ENCODE measurements at places on chromosomes 11 and 22.

- DNase-seq = no peak
Observed at GRCh38 chr11:11973361-11973800, 35.0 kb downstream of the DKK3 start.

- DNase-seq = no peak
Observed at GRCh38 chr11:121508449-121508848, 55.7 kb upstream of the SORL1-AS1 start.

DNA sequence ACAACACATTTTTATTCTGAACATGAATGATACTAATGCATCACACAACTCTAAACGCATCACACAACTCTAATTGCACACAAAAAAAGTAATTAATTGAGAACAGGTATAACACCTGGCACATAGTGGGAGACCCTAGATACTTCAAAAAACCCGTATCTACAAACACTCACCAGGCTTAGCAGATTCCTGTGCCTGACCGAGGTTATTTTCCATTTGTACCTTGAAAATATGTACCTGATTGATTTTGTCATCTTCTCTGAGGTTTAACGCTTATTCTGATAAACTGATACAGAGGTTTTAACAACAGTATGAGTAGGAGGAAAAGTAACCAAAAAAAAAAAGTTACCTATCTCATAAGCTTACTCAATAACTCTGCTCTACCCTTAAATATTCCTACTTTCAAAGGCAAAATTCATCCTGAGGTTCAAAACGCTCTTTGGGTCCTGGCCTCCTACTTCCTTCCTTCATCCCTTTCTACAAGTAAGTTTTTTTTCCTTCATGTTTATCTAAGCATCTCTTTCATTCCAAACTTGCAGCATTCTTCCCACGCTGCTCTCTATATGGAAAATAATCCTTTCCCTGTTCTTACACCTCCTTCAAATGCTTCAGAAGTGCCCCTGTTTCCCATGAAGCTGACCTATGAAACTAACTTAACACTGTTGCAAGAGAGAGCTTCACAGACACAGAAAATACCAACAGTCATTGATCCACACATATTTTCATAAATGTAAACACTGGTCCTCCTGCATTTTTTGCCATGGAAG lies 73.3 kb downstream of the ETS1 start:
- no peak for DNase-seq

- no peak for DNase-seq
Observed at GRCh38 chr11:14657841-14658240, 14.2 kb downstream of the PDE3B start.

DNA sequence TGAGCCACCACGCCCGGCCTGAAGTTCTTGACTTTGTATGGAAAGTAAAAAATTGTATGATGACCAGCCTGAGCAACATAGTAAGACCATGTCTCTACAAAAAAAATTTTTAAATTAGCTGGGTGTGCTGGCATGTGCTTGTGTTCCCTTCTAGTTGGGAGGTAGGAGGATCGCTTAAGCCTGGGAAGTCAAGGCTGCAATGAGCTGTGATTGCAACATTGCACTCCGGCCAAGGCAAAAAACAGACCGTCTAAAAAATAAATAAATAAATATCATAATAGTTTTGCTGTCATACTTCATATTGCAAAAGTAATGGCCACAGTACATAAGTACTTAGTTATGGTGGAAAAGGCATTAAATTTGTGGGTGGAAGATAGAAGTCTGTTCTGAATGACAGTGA lies 3.4 kb downstream of the AGBL2 start:
- DNase-seq = no peak

Measured in RWPE1 (cell line).